ENCODE measurements at places on chromosomes 11 and 22.

DNA sequence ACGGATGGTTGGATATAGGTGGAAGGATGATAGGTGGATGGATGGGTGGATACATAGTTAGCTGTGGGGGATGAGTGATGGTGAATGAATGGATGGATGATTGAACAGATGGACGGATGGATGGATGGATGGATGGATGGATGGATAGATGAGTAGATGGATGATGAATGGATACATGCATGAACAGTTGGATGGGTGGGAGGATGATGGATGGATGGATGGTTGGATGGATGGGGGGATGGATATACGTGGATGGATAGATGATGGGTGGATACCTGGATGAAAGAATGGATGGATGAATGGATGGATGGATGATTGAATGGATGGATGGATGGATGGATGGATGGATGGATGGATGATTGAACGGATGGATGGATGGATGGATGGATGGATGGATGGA is 68.4 kb upstream of the PRR5 start:
- no peak for DNase-seq

- no peak for DNase-seq
Observed at GRCh38 chr11:46018651-46019050, 96.2 kb downstream of the LARGE2 start.

DNA sequence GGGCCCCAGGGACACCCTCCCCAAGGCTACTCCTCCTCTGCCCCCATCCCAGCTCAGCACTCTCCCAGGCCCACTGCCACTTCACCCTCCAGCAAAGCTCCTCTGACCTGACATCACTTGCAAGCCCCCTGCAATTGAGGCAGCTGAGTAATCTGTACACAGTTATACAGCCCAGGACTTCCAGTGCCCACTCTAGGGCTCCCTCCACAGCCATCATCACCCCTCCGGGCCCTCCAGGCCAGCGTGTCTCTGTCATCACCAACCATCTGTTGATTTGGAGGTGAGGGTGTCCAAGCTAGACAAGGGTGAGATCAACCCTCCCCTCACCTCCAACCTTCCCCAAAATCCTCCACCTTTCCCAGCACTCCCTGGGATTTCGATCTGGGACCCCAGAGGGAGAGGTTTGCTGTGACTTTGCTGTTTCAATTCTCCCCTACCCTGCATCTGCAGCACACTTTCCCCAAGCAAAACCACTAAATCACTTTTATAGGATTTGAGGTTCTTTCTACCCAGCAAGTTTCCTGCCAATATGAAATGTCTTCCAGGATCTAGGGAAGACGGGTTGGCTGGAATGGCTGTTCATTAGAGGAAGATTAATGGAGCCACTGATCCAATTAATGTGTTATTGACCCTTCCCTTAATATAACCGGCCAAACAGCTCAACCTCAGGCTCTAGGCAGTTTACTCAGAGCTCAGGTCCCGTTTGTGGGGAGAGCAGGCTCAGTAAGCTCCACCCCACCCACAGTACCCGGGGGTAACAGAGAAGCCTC is 92.9 kb downstream of the CHST1 start:
- DNase-seq = no peak

GRCh38 chr22:36733271-36733670 is 29.7 kb upstream of the CACNG2 start:
- DNase-seq = no peak

DNA sequence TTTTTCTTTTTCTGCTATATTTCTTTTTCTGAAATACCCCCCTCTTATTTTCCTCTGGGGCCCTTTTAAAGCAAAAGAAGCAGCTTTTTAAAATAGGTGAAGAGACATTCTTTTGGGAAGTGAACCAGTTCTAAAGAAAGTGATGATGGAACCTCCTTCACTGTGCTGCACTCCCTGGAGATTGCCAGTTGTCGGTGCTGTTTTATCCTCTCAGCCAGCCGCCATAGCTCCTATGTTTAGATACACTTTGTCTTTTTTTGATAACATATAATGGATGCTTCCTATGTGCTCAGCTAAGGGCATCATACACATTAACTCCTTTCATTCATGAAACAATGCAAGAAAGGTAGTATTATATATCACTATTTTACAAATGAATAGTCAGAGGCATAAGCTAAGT is 14.0 kb downstream of the CFAP300 start:
- no peak for DNase-seq

GRCh38 chr11:117997406-117997805 is 11.2 kb downstream of the IL10RA start:
- DNase-seq = no peak

- DNase-seq = no peak
Observed at GRCh38 chr11:10604340-10604748, 35.9 kb upstream of the LYVE1 start.

DNA sequence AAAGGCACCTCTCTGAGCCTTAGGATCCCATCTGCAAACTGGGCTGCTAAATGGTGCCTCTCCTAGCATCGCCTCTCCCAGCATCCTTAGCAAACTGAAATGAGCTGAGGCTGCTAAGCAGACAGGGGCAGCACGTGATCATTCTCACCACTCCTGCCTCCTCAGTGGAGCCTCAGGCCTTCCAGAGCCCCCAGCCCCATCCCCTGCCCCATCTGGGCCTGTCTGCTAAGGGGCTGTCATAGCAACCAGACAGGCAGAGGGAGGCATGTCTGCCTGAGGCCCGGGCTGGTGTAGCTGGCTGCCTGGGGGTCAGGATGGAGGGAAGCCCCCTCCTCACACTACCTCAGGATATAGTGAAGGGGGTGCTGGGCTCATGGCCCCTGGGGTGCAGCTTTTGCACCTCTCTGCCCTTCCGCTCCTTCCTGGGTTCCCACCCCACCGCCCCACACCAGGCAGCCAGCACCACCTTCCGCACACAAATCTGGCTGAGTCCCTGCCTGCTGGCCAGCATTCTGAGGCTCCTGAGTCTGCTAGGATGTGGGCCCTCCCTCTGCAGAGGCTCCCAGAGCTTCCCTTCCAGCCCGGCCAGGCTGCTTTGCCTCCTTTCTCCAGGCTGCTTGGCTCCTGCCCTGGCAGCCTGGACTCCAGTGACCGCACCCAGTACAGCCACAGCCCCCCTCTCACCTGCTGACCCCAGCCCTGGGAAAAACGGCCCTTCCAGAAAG is 47.5 kb upstream of the TTLL12 start:
- DNase-seq = no peak

- no peak for DNase-seq
Observed at GRCh38 chr22:47437110-47437509, 674.7 kb downstream of the TBC1D22A start.

DNA sequence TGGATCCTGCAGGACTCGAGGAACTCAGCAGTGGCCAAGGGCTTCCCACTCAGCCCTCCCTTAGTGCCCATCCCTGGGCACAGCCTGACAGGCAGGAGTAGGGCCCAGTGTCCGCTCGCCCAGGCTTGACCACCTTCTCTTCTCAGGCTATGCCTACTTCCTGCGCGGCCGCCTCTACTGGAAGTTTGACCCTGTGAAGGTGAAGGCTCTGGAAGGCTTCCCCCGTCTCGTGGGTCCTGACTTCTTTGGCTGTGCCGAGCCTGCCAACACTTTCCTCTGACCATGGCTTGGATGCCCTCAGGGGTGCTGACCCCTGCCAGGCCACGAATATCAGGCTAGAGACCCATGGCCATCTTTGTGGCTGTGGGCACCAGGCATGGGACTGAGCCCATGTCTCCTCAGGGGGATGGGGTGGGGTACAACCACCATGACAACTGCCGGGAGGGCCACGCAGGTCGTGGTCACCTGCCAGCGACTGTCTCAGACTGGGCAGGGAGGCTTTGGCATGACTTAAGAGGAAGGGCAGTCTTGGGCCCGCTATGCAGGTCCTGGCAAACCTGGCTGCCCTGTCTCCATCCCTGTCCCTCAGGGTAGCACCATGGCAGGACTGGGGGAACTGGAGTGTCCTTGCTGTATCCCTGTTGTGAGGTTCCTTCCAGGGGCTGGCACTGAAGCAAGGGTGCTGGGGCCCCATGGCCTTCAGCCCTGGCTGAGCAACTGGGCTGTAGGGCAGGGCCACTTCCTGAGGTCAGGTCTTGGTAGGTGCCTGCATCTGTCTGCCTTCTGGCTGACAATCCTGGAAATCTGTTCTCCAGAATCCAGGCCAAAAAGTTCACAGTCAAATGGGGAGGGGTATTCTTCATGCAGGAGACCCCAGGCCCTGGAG is 3.3 kb upstream of the SMARCB1 start:
- no peak for DNase-seq

- no peak for DNase-seq
Observed at GRCh38 chr22:49580024-49580423, 247.6 kb downstream of the BRD1 start.

- DNase-seq = no peak
Observed at GRCh38 chr11:112440518-112440917, 179.9 kb upstream of the PLET1 start.

GRCh38 chr22:37569921-37570660 is 9.8 kb downstream of the LGALS2 start:
- no peak for DNase-seq

GRCh38 chr11:114181195-114181594 is 115.0 kb upstream of the NNMT start:
- no peak for DNase-seq

DNA sequence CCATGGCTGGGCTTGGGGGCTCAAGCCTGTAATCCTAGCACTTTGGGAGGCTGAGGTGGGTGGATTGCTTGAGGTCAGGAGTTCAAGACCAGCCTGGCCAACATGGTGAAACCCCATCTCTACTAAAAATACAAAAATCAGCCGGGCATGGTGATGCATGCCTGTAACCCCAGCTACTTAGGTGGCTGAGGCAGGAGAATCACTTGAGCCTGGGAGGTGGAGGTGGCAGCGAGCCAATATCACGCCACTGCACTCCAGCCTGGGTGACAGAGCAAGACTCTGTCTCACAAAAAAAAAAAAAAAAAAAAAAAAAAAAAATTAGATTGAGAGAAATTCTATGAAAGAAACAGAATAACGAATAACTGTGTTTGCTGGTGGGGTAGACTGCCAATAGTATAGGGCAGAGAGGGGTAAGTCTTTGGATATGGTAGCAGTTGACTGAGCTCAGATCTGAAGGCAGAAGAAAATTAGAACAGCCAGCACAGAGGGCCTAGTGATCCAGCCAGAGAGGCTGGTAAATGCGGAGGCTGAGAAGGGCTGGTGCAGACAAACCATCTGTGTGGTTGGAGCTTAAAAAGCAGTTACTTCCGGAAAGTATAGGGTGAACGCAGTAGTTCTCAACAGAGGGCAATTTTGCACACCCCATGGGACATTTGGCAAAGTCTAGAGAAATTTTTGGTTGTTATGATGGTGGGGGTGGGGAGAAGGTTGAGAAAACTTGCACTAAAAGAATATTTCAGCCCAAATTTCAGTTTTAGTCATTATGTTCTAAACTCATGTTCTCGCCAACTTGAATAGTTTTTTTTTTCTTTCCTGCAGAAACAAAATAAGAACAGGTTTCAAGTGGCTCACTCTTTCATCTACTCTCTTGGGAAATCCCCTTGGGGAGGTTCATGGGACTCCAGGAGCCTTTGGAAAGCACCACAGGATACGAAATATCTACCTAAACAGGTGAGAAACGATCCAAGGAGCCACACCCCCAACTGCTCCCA is 1.6 kb upstream of the HORMAD2 start:
- no peak for DNase-seq

DNA sequence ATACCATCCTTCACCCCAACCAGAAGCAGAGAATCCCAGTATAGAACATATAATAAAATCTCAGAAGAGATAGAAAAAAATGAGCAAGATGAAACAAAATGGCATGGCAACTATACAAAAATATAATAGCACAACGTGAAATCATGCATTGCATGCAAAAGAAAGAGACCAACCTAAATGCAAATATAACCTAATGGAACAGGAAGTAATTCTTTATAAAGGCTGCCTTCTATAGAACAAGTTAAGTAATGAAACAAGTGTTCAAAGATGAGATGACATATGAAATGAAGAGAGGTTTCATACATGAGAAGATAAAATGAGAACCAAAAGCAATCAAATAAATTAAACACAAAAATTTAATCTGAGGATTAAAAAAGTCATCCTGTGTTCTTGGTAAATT is 18.5 kb upstream of the ARHGAP20 start:
- no peak for DNase-seq

DNA sequence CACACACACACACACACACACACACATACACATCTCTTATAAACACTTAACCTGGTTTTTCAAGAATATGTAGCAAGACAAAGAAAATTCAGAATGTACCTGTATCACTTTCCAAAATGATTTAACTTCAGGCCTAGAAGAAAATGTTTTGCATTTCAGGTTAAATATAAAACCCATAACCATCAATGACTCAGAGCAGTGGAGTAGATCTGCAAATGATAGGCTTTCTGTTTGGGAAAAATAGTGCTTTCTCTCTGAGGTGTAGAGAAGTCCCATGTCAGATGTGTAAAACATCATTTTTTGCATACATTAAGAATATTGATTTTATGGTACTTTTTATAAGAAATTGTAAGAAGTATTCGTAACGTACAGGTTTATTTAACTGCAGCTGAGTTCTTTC is 116.9 kb downstream of the STK33 start:
- DNase-seq = no peak

DNA sequence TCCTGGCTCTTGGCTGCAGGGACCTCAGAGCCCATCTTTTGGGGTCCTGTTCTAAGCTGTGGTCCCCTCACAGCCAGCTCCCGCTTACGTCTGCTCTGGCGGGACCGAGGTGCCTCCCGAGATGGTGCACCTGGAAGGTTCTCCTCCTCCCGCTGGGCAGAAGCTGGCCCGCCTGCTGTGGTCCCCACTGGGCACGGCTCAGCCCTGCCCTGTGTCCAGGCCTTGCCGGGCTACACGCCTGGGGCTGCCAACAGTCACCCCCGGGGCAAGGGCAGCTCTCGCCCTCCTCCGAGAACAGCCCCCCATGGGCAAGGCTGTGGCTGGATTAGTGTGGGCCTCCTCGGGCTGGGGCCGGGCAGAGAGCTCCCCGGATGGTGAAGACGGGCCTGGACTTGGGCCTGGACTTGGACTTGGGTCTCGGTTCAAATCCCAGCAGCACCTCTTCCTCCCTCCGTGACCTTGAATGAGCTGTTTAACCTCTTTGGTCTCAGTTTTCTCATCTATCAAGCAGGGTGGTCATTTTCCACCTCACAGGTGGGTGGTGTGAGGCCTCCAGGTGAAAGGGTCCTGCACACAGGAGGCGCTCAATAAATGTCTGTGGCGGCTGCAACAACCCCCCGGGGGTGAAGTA is 998 bp downstream of the BAIAP2L2 start:
- no peak for DNase-seq

DNA sequence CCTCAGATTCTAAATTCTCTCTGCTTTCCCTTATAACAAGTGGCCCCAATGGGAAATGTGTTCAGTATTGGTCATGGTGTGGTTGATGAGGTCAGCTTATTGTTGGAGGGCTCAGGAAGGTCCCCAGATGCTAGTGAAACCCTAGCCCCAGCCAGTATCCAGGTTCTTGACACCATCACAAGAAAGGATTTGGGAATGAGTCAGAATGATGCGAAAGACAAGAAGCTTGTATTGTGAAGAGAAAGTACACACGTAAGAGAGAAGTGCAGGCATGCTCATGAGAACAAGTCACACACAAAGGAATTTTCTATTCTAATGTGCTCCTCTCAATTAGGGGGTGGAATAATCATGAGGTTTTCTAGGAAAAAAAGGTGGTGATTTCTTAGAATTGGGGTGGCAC is 34.9 kb upstream of the TRPC6 start:
- no peak for DNase-seq

- DNase-seq = no peak
Observed at GRCh38 chr22:50169774-50170341, 673 bp upstream of the PANX2 start.
